ENCODE measurements at places on chromosomes 1 and 21. TPM values are rescaled to one million over a fixed set of nuclear protein-coding genes. Genes with fewer than 3 reads are reported as not detected.

- no peak overlapping the region for H3K27ac ChIP-seq
- no peaks in the 10 kb centered on the region for H3K4me1 ChIP-seq
- H3K4me3 ChIP-seq: no peak overlapping the region
- no peak for DNase-seq
These were observed 127.3 kb downstream of the RGS7 start for GRCh38 chr1:241229711-241230110.

DNA sequence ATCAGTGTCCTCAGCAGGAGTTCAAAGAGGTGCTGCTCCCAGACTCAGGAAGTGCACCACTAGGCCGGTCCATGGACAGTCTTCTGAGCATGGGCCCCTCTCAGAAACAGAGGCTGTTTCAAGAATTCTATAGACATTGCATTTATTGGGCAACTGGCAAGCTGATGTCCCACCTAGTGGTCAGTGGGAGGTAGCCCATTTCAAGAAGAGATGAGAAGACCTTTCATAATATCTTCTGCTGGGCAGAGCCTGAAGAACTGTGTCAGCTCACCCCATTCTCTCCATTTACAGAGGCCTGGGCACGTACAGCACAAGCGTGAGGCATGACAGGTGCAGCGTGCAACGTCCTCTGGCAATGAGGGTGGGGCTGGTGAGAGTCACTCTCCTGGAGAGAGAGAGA lies 216.0 kb downstream of the DYRK1A start:
- H3K4me1 ChIP-seq: no peaks in the 10 kb centered on the region
- DNase-seq: peak; percentile 64
- H3K4me3 ChIP-seq: no peak overlapping the region
- H3K27ac ChIP-seq: no peak overlapping the region
- H3K27me3 ChIP-seq: no peaks in the 10 kb centered on the region
- H3K36me3 ChIP-seq: no peaks in the 10 kb centered on the region

DNA sequence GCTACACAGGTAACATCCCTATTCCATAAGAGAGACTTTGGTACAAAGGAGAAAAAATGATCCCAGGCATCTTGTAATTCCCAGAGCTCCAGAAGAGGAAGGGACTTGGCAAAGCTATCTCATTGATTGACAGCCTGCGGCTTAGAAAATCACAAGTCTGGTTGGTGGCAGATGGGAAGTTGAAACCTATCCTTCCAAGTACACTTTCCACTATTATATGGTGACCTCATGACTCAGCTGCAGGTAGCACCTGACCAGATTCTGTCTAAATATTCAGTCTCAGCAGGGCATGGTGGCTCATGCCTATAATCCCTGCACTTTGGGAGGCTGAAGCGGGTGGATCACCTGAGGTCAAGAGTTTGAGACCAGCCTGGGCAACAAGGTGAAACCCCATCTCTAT lies 89.9 kb downstream of the TIAM1 start:
- no peaks in the 10 kb centered on the region for H3K36me3 ChIP-seq
- H3K4me3 ChIP-seq: no peak overlapping the region
- H3K27ac ChIP-seq: no peak overlapping the region
- no peak for DNase-seq

GRCh38 chr1:235558621-235559169 lies 54.4 kb upstream of the B3GALNT2 start:
- no peaks in the 10 kb centered on the region for H3K36me3 ChIP-seq
- no peak overlapping the region for H3K27ac ChIP-seq
- no peak for DNase-seq
- H3K4me1 ChIP-seq: no peaks in the 10 kb centered on the region

- H3K4me3 ChIP-seq: no peak overlapping the region
- no peak overlapping the region for H3K27ac ChIP-seq
- peaks cover 8% of the 10 kb centered on the region for H3K4me1 ChIP-seq
- DNase-seq: peak; percentile 16
- H3K36me3 ChIP-seq: peaks cover 8% of the 10 kb centered on the region
These were observed 28.1 kb downstream of the ZSCAN20 start for GRCh38 chr1:33500547-33500946.

PROK1 gene
- not detected for total RNA-seq

SLC25A34 gene
- total RNA-seq: 0.13 TPM

AKIRIN1 gene
- 69.7 TPM for total RNA-seq

DNA sequence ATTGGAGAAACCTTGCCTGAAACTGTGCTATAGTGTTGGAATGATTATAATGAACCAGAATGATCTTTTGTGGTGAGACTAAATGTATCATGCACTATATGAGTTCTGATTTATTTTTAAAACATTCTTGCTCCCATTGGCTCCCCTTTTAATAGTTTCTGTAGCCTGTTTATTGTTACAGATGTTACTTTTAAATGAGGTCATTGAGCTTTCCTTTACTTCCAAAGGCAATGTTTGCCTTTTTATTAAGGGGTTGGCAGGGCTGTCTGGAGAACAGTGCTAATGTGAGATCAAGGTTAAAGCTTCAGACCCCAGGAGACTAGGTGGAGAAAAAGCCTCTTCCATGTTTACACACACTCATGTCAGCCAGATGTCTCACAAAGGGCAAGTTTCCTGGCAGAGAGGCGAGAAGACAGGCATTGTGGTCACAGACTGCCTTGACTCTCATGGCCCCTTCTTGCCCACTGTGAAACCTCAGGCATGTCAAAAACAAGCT lies 120.6 kb upstream of the RAVER2 start:
- no peak overlapping the region for H3K4me3 ChIP-seq
- peak; percentile 57 for DNase-seq
- H3K27ac ChIP-seq: no peak overlapping the region
- peaks cover 12% of the 10 kb centered on the region for H3K4me1 ChIP-seq

DNA sequence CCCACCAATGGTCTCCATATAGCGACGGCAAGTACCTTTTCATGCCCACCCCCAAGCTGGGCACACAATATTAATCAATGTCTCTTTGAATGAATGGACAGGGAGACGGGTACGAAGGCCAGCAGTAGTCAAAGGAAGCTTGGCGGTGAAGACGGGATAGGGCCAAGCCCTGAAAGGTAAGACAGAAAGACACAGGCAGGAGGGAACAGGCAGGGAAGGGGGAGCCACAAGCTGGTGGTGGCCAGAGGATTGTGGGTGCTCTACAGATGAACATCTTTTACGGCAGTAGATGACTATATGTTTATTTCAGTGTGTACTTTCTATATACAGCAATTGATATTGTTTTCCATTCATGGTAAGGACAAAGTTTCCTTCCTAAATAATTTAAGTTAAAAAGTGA lies 16.3 kb downstream of the CAPZB start:
- no peak for DNase-seq
- peak overlapping the region; percentile 56 for H3K27ac ChIP-seq
- H3K36me3 ChIP-seq: peaks cover 11% of the 10 kb centered on the region
- H3K4me3 ChIP-seq: peak overlapping the region; percentile 7
- H3K4me1 ChIP-seq: peaks cover 45% of the 10 kb centered on the region

DRAXIN gene
- total RNA-seq: not detected

DNA sequence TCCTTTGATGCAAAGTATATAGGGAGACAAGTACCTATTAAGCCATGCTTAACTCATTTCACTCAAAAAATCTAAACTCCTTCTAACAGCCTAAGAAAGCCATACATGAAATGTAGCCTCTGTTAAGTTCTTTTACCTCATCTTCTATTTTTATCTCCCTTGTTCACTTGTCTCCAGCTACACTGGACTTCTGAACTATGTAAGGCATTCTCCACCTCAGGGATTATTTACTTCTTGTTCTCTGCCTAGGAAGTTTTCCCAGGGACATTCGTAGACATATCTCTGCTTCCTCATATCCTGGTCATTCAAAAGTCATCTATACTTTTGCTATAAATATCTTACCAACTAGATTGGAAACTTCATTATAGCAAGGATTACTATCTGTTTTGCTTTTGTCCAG lies 96.9 kb downstream of the COP1 start:
- DNase-seq: no peak
- H3K4me3 ChIP-seq: no peak overlapping the region

PRKAB2 gene
- total RNA-seq: 24.6 TPM

DNA sequence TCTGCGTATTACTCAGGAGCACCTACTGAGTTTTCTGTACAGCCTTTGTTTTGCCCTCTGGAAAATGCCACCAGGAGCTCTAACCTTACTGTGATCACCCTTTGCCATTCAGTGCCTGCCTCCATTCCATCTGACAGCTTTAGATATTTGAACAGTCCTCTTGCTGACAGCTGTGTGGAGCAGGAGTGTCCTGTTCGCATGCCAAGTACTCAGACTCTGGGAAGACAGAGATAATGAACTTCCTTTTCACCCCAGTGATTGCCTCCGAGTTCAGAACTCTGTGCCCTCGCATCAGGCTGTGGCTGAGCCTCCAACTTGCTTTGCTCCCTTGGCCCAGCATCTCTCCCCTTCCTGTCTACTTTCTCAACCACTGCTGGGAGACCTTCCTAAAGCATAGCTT lies 74.0 kb downstream of the CACNA1E start:
- H3K36me3 ChIP-seq: no peaks in the 10 kb centered on the region
- no peak for DNase-seq
- H3K4me1 ChIP-seq: no peaks in the 10 kb centered on the region
- H3K27ac ChIP-seq: no peak overlapping the region

CADM3 gene
- total RNA-seq: not detected

SELE gene
- not detected for total RNA-seq

DNA sequence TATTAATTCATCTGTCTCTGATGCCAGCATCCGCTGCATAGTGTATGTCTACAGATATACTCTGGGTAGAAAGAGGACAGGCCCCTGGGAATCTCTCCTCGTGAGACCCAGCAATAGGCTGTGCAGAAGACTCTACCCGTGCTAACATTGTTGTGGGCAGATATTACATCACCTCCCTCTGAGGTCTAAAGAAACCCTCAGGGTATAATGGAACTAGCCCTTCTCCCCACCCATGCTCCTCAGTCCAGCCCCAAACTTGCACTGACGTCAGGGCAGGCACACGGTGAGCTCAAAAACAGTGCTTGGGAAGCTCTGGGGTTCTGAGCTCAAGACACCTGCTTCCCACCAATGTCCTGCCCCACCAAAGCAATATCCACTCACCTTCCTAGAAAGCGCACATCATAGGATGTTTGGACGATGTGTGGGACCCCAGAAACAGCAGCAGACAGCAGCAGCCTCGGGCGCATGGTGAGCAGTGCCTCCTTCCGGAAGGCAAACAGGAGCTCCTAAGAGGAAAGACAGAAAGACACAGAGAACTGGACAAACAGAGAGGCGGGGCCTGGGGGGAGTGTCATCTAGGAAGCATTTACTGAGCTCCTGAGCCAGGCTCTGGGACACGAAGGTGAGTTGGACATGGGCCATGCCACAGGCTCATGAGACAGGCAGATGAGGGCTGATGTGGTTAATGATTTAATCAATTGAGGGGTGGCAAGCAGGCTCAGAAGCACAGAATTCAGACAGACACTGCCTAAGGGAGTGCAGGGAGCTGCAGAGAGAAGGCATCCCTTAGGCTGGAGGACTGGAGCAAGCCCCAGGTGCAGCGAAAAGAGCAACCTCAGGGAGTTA lies 4.8 kb downstream of the OVGP1 start:
- H3K4me1 ChIP-seq: 0 out of 2 replicates have a peak, but pooled peaks cover under 1% of the 10 kb centered on the region
- H3K27ac ChIP-seq: no peak overlapping the region
- no peak overlapping the region for H3K4me3 ChIP-seq
- H3K36me3 ChIP-seq: no peaks in the 10 kb centered on the region

PLA2G2A gene
- total RNA-seq: not detected

CDCA8 gene
- total RNA-seq: 4.4 TPM

BCL2L15 gene
- 0.13 TPM for total RNA-seq

- H3K27me3 ChIP-seq: no peaks in the 10 kb centered on the region
- DNase-seq: no peak
- no peak overlapping the region for H3K4me3 ChIP-seq
- H3K4me1 ChIP-seq: no peaks in the 10 kb centered on the region
- H3K27ac ChIP-seq: no peak overlapping the region
These were observed 317.6 kb upstream of the PROX1 start for GRCh38 chr1:213669964-213670691.

- no peaks in the 10 kb centered on the region for H3K27me3 ChIP-seq
- H3K36me3 ChIP-seq: no peaks in the 10 kb centered on the region
- no peak overlapping the region for H3K27ac ChIP-seq
- no peak for DNase-seq
These were observed 35.2 kb upstream of the SERBP1 start for GRCh38 chr1:67465375-67465774.

GRCh38 chr1:213986020-213986924 lies 1.5 kb upstream of the PROX1 start:
- H3K27ac ChIP-seq: no peak overlapping the region
- 0 out of 2 replicates have a peak, but pooled peaks cover 4% of the 10 kb centered on the region for H3K4me1 ChIP-seq
- no peaks in the 10 kb centered on the region for H3K36me3 ChIP-seq
- H3K27me3 ChIP-seq: peaks cover 69% of the 10 kb centered on the region

DNA sequence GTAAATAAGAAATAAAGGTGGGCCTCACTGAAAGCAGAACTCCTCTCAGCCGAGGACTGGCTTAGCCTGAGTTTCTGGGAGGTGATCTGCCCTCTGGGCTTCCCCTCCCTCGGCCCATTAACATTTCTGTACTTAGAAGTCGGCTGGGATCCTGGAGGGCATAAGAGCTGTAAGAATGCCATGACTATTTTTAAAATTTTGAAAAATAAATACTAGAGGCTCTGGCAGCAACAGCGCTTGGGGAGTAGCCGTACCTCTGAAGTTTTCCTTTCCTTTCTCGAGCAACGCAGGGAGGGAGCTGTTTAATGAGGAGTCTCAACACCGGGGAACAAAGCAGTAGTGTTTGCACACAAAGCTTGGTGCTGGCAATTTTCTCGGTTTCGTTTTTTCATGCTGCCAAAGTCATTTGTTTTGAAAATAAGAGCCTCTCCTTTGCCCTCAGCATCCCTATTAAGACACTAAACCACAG lies 498.7 kb downstream of the SMYD3 start:
- no peak for DNase-seq
- no peak overlapping the region for H3K4me3 ChIP-seq
- H3K36me3 ChIP-seq: no peaks in the 10 kb centered on the region
- no peaks in the 10 kb centered on the region for H3K27me3 ChIP-seq
- H3K4me1 ChIP-seq: peaks cover 19% of the 10 kb centered on the region

BMP8B gene
- total RNA-seq: not detected

DNA sequence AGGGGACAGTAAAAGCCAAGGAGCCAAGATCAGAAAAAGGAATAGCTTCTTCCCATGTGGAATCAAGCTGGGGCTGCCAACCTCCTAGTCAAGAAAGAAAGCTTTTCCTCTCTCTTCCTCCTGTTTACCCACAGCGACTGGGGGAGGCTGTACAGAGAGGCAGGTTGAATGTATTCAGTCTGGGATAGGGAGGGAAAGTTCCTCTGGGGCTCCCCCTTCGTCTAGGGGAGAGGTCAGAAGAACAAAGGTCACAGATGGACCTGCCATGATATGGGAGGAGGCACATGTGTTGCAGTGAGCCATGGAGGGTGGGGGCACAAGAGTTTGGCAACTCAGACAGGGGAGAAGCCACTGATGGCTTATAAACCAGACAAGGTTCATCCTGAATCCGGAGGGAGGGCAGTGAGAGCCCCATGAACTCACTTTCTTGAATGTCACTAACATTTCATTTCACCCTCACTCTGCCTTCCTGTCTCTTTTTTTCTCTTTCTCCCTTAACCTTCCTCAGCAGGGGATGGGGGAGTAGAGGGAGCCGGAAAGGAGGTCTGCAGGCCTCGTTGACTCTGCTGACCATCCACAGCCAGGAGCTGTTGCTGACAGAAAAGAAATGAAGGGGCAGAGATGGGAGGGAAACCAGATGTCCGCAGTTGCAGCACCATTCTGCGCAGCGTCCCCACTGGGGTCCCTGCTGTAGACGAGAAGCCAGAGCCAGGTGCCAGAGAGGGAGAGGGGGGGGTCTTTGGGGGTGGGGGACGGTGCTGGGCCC lies 61.1 kb downstream of the PLXNA2 start:
- H3K4me3 ChIP-seq: no peak overlapping the region
- H3K36me3 ChIP-seq: no peaks in the 10 kb centered on the region
- H3K27ac ChIP-seq: no peak overlapping the region
- peaks cover 34% of the 10 kb centered on the region for H3K4me1 ChIP-seq
- no peaks in the 10 kb centered on the region for H3K27me3 ChIP-seq

ESRRG gene
- total RNA-seq: not detected

- no peaks in the 10 kb centered on the region for H3K27me3 ChIP-seq
- H3K4me3 ChIP-seq: no peak overlapping the region
- no peak for DNase-seq
- no peak overlapping the region for H3K27ac ChIP-seq
These were observed 14.3 kb downstream of the PDZK1 start for GRCh38 chr1:145692785-145693443.
